Left renal cortex interstitium (tissue), 4 donors: ENCODE measurements at places on chromosomes 6 and 20. TPM values are rescaled to one million over a fixed set of nuclear protein-coding genes. Genes with fewer than 3 reads are reported as not detected.

- DNase-seq: no peak
Observed at GRCh38 chr20:35854713-35855348, 83.0 kb downstream of the PHF20 start.

DNA sequence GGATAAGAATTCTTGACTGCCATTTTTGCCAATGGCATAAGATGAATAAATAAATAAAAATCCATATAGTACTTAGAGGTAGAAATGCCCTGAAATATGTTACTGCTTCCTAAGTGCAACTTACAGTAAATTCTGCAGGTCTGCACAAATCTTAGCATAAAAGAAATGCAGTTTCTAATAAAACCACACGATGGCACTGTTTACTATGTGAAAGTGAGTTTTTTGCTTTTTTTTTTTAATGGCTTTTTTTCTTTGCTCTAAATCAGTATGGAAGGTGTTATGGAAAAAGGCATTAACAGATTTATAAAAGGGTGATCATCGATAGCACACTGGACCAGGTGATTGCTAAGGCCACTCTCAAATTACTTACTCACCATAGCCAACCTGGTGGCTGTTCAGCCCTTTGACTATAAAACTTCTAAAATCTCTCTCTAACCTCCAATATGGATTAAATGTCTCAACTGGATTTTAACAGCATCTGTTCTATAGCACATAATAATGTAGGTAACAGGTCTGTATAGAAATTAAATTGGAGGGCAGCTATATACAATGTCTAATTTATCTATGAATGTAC lies 45.8 kb downstream of the AHI1 start:
- peak; percentile 47 for DNase-seq

GRCh38 chr6:39926668-39927067 lies 7.6 kb downstream of the MOCS1 start:
- no peak for DNase-seq

- no peak for DNase-seq
Observed at GRCh38 chr20:57815405-57815804, 105.6 kb upstream of the PMEPA1 start.

- DNase-seq: no peak
Observed at GRCh38 chr20:62761759-62762131, 34.5 kb upstream of the MRGBP start.

DPPA5 gene
- not detected for polyA plus RNA-seq
